Right cardiac atrium (tissue), 5 donors: ENCODE measurements at places on chromosomes 4 and X. TPM values are rescaled to one million over a fixed set of nuclear protein-coding genes. Genes with fewer than 3 reads are reported as not detected.

The RHOH gene
- polyA plus RNA-seq: 0.07 TPM

The MAGEA8 gene
- polyA plus RNA-seq: not detected

The STARD8 gene
- 6.0 TPM for polyA plus RNA-seq

The PPA2 gene
- polyA plus RNA-seq: 111 TPM

The CC2D2A gene
- polyA plus RNA-seq: 13.0 TPM

The HPF1 gene
- 27.2 TPM for polyA plus RNA-seq

The SRPX gene
- polyA plus RNA-seq: 143 TPM

The SLC10A3 gene
- 17.3 TPM for polyA plus RNA-seq

The AFF1 gene
- polyA plus RNA-seq: 63.4 TPM

The ELK1 gene
- 16.7 TPM for polyA plus RNA-seq

The MGARP gene
- polyA plus RNA-seq: 7.1 TPM

The GLOD5 gene
- polyA plus RNA-seq: not detected

The RASL11B gene
- polyA plus RNA-seq: 11.4 TPM

The PARM1 gene
- polyA plus RNA-seq: 65.0 TPM

The NLGN4X gene
- 2.4 TPM for polyA plus RNA-seq

The GAGE1 gene
- polyA plus RNA-seq: not detected

The AFM gene
- polyA plus RNA-seq: not detected

The CABS1 gene
- polyA plus RNA-seq: not detected

The DCAF8L2 gene
- polyA plus RNA-seq: not detected
